ENCODE measurements at places on chromosomes 3 and 15.

DNA sequence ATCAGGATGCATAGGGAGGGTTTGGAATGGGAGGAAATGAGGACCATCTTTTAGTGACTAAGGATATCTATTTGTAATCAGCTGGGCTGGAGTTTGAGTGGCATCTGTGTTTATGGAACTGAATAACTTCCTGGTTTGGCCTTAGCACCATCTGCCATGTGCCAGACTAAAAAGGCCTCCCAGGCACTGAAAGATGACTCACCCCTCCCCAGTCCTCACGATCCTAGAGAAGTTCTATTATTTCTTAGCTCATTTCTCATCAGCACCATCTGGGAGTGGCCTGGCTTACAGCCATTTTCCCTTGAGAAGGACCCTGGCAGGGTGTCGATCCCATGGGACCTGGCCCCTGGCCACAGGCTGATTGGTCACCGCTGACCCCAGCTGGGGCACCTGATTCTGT is 23.9 kb upstream of the CTXND1 start:
- DNase-seq = no peak

DNA sequence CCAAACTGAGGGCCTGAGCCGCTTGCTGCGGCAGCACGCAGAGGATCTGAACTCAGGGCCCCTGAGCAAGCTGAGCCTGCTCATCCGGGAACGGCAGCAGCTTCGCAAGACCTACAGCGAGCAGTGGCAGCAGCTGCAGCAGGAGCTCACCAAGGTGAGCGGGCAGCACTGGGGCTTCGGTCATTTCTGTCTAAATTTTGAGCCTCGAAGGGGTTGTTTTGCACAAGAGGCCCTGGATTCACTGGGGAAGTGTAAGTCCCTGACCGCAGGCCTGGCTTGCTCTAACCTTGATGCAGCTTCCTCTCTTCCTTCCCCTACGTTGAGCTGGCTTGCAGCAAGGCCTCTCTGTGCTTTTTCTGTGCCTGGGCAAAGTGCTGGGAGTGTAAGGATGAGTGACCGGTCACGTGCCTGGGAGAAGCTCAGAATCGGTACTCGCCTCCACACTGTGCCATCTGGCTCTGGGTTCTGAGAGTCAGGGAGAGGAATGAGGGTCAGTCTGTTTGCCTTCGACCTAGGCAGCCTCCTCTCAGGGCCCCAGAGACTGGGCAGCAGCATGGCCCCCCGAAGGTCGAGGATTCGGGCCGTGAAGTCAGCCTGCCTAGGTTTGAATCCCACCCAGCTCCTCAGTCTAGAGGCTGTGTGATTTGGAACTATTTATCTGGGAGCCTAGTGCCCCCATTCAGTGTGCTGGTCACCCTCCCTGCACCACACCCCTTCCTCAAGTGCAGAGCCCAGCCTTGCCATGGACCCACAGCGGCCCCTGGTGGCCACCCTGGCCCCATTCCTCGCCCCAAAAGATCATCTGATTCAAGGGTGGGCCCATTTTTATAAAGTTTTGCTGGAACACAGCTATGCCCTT is 1.4 kb downstream of the FES start:
- peak; percentile 80 for DNase-seq

- no peak for DNase-seq
Observed at GRCh38 chr3:13894807-13895154, 14.9 kb upstream of the WNT7A start.

GRCh38 chr3:72997421-72997961 is 880 bp downstream of the PPP4R2 start:
- DNase-seq = no peak

GRCh38 chr15:52422001-52422400 is 106.7 kb downstream of the MYO5A start:
- DNase-seq = no peak

DNA sequence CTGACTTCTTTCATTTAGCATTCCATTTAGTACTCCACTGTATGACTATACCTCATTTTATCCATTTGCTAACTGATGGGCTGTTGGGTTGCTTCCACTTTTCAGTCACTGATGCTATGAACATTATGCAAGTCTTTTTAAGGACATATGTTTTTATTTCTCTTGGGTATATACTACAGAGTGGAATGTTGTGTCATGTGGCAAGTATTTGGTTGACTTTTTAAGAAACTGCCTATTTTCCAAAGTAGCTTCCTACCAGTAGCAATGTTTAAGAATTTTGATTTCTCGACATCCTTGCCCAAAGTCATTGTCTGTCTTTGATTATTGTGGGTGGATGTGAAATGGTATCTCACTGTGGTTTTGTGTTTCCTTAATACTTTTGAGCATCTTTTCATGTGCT is 110.1 kb upstream of the TPM1 start:
- no peak for DNase-seq

GRCh38 chr3:141019244-141019643 is 31.9 kb upstream of the SPSB4 start:
- peak; percentile 49 for DNase-seq

DNA sequence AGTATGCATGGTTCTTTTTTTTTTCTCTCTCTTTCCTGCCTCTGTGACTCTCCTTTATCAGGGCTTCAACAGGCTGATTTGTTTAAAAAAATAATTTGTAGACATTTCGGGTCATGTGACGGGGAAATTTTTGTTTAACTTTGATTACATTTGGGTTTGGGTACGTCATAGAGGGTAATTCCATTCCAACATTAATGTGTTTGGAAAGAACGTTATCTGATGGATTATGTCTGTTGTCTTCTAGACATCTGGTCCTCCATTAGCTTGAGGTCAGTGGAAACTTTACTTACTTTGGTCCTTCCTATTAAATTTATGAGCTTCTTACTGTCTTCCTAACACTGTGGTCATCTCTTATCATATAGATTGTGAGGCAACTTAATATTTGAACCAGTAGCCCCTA is 80.9 kb downstream of the STT3B start:
- no peak for DNase-seq

DNA sequence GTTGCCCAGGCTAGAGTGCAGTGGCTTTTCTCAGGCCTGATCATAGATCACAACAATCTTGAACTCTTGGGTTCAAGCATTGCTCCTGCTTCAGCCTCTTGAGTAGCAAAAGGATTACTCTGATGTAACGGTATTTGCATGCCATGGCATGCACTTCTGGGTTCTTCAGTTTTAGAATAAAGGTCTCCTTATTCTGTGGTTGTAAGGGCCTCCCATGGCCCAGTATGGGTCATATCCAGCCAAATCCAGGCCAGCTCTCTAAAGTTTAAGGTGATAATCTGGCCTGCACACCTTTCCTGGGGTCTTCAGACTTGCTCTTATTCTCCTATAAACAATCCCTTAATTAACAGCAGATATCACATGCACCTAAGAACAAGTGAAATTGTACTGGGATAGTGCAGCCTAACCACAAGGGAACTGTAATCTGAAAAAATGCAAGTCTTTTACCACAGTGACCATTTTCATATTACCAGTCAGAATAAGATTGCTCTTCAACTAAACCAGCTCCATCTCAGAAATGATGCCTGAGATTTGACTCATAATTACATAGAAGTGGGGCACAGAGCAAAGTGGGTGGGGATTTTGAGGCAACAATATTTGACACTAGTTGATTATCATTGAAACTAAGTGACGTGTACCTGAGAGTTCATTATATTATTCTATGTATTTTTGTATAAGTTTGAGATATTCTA is 25.4 kb downstream of the COMMD2 start:
- no peak for DNase-seq

DNA sequence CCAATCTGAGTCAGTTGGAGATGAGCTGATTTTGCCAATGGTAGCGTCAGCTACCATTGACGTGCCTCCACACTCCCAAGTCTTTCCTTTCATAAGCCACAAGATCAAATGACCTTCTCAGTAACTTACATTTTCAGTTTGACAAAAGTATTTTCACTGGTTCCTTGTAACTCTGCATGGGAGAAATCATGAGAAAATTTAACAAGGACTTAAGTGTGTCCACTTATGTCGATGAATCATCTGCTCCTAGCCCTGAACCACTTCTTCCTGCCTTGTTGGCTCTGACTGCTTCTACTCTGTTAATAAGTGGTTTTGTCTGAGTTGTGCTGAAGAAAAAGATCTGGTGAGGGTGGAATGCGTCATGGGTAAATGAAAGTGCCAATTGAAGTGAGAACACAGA is 101.2 kb downstream of the NFKBIZ start:
- DNase-seq = no peak

DNA sequence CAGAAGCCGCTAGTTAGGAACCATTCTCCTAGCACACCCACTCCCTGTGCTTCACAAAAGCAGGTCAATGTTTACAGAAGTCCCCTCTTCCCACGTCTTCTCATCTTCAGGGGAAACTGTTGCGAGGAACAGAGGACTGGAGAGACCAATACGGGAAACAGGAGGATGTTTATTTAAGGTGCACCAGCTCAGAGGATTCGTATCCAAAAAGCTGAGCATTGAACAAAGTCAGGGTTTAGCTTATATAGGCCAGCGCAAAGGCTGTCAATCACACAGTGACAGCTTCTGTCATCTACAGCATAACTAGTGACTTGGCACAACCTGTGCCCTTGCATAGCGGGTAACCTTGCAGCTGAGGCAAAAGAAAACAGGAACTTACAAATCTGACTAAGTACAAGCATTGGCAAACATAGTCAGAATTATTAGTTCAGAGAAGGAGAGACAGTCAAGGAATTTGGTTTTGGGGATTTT is 61.3 kb downstream of the ZDHHC19 start:
- no peak for DNase-seq

- no peak for DNase-seq
Observed at GRCh38 chr15:27725731-27726130, 373.4 kb downstream of the OCA2 start.

DNA sequence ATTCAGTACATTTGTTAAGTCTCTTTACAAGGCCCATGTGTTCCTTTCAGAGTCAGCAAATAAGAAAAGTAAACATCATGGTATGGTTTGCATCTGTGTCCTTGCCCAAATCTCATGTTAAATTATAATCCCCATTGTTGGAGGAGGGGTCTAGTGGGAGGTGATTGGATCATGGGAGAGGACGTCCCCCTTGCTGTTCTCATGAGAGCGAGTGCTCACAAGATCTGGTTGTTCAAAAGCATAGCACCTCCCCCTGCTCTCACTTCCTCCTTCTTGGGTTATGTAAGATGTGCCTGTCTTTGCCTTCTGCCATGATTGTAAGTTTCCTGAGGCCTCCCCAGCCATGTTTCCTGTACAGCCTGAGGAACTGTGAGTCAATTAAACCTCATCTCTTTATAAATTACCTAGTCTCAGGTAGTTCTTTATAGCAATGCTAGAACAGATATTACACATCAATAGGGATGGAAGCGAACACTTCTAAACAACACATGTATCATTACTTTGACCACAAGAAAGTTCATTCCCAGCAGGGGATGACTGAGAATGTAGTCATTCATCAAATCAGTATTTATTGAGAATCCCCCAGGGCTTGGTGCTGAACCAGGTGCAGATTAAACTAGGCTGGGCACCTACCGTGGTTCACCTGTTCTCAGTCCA is 4.1 kb downstream of the EFCAB12 start:
- no peak for DNase-seq

DNA sequence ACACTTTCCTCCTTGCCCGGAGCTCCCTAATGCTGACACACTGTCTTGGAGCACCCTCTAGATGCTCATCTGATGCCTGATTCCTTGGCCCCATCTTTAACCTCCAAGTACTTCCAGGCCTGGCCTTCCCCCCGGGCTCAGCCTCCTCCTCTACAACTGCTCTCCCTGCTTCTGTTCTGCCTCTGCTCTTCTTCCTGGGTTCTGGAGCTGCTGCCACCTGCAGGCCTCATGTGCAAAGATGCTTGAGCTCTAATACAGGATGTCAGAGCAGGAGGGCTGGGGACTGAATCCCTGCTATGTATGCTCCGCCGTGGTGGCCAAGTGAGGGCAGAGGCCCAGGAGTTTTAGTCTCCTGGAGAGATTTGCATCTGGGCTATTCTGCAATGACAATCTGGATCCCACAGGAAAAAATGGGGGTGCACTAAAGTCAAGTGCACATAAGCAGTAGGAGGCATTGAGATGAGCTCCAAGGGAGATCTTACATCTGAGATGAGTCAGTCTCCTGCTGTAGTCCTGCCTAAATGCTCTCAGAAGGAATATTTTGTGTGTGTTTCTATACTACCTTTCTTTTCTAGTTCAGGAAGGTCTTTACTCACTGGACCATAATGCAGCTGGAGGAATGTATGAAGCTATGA is 296.3 kb downstream of the UACA start:
- no peak for DNase-seq

GRCh38 chr3:129315998-129316247 is 37.3 kb downstream of the HMCES start:
- DNase-seq = no peak

- DNase-seq = no peak
Observed at GRCh38 chr3:11910971-11911531, 64.4 kb upstream of the TAMM41 start.
